ENCODE measurements at places on chromosomes 6 and 20. TPM values are rescaled to one million over a fixed set of nuclear protein-coding genes. Genes with fewer than 3 reads are reported as not detected.
A peak's percentile ranks its signal among the peaks of the same experiment; 100 is the strongest.

Gene GUCA1A
- not detected for total RNA-seq

Gene CDSN
- not detected for total RNA-seq

DNA sequence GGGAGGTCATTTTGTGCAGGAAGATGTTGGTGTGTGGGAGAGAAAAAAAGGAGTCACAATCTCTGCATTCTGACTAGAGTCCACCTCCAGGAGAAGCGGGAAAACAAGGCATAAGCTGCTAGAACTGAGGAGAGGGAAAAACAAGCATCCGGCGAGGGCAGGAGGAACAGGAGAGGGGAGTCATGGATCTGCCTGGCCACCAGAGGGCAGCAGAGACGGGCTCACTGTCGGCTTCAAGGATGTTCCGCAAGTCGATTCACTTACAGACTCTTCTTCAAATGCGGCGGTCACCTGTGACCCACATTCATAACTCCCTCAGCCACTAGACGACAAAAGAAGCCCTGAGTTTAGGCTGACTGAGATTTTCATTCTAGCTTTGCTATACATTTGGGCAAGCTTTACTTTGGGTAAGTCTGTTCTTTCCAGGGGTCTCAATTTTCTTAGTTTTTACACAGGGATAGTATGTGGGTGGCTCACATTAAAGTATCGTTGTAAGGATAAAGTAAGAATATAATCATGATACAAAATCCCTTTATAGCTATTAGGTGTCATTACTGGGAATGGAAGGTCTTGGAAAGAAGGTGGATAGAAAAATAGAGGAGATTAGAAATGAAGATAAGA, 6.6 kb upstream of the BTNL2 start:
- DNase-seq, result peak; percentile 32

GRCh38 chr6:90403489-90404381, 107.1 kb upstream of the BACH2 start:
- DNase-seq, result no peak

DNA sequence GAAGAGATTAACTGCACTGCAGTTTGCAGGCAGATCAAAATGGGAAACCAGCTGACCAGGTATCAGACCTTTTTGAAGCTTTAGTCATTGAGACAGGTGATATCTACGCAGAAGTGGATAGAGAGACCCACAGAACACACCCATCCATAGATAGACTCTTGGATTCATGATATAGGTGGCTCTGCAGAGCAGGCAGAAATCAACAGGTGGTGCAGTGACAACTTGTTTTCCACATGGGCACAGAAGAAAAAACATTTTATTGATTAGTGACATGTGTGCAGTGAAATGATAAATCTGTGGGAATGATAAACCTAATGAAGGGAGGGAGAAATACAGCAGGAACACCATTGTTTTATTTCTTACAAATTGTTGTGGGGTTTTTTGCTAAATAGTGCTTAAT, 45.2 kb downstream of the NUDT3 start:
- no peak for DNase-seq

GRCh38 chr6:119350952-119351372, 1.4 kb upstream of the MAN1A1 start:
- DNase-seq, result no peak

DNA sequence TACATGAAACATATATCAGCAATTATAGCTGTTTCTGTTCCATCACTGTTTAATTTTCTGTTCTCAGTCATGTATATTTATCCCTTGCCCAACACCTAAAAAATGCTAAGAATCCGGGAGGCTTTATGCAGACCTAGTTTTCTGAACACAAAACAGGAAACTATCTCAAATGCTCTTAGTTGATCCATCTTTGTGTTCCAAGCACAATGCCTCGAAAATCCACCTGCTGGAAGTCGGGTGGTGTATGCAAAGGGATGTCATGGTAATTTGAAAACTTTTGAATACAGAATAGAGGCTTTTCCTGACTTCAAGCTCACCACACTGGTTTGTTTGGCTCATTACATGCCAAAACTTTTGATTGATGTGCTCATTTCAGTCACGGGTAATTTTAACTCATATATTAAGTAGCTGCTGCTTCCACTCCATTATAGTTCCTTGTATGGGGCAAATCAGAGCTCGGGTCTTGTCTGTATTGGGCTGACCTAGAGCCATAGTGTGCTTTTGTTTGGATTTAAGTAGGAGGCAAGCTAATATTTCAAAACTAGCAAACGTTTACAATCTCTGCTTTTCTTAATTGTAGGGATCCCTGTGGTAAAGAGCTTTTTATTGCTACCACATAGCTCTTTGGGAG, 646.5 kb upstream of the EPHA7 start:
- no peak for DNase-seq

GRCh38 chr6:17421406-17421805, 28.0 kb downstream of the CAP2 start:
- DNase-seq, result no peak

GRCh38 chr6:149139782-149140136, 177.8 kb upstream of the TAB2 start:
- DNase-seq, result no peak

DNA sequence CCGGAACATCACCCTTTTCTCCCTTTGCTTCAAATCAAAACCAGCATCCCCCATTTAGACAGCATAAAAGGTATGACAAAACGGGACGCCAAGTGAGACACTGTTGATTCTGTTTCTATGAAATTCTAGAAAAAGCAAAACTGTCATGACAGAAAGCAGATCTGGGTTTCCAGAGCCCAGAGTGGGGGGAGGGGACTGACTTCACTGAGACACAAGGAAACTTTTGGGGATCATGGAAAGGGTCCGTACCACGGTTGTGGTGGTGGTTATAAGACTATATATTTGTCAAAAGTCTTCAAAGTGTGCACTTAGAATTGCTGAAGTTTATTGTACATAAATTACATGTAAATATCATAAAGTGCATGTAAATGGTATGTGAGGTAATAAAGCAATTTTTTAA, 82.6 kb downstream of the SLC22A3 start:
- no peak for DNase-seq
